Lung (tissue), 17 donors: ENCODE measurements at places on chromosomes 1 and 21. TPM values are rescaled to one million over a fixed set of nuclear protein-coding genes. Genes with fewer than 3 reads are reported as not detected.

DNA sequence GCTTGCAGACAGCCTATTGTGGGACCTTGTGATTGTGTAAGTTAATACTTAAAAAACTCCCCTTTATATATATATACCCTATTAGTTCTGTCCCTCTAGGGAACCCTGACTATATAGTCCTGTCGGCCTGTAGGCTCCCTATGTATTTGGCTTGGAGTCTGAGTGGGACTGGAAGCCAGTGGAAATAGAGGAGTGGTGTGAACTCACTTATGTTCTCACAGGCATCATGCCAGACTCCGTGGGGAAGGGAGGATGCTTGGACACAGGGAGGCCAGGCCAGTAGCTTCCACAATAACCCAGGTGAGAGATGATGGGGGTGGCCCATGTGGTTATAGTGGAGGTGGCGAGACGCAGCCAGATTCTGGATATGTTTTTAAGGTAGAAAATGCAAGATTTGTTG, 136.7 kb upstream of the SYT6 start:
- DNase-seq: peak; percentile 79

GRCh38 chr1:221462345-221462744, 279.5 kb downstream of the DUSP10 start:
- DNase-seq: no peak

DNA sequence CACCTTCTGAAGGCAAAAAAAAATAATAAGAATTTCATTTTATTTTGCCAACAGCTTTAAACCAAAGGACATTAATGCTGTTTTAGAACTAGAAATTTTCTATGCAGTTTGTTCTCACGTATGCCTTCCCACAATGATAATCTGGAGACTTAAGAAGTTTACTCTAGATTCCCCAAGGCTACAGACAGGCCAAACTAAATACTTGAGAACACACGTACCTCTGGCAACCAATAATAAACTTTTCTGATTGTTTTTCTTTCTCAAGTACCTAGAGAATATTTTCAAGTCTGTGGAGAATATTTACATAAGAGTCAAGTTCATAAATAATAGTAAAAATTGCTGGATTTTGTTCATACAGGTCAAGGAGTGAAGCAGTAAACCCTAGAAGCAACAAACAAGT, 15.9 kb downstream of the CLDN8 start:
- peak; percentile 16 for DNase-seq

DNA sequence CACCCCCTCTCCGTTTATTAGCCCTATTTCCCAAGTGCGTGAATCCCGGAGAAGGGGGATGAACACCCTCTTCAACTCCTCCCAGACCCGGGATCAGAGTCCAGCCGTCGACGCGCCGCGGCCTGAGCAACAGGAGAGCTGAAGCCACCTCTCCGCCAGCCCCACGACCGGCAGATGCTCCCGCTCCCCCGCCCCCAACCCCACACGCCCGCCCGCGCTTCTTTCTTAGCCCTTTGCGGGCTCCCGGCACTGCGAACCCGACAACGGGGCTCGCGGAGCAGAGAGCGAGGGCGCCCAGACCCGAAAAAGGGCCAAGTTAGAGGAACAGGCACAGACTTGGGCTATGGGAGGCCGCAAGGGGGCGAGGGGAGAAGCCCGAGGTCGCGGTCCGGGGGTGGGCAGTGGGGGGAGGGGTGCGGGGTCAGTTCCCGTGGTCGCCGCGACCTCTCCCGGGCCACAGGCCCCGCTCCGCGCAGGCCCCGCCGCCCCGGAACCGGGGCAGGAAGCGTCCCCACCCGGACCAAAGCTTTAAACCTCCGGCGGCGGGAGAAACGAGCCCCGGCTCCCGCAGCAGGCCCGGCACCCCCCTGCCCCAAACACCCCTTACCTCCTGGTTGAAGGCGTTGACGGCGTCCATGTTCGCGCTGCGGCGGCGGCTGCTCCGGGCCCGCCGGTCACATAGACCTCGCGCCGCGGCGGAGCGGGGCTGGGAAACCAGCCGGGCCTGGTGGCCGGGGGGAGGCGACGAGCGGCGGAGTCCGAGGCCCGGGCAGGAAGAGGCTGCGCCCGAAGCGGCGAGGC, 662 bp downstream of the SCAF4 start:
- peak; percentile 66 for DNase-seq

CEP85 gene
- 5.4 TPM for polyA plus RNA-seq

DNA sequence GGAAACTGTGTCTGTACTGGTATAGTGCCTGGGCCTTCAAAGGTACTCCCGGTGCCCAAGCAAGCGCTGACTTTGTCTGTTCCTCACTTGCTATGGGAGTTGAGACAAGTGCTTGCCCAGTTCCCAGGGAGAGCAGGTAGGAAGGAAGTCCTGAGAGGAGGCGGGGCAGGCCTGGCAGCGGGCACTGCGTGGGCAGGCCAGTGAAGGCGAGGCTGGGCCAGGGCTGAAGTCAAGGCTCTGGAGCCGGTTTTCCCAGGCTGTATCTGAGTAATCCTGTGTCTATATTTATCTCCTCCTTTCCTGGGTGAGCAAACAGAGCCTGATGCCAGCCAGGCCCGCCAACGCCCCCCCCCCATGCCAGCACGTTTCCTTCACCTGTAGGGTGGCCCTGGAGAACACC, 15.9 kb upstream of the EDN2 start:
- no peak for DNase-seq

- DNase-seq: no peak
Observed at GRCh38 chr1:23798662-23799142, 1.9 kb downstream of the GALE start.

GRCh38 chr1:151711044-151711800, 5.4 kb downstream of the CELF3 start:
- no peak for DNase-seq

- DNase-seq: no peak
Observed at GRCh38 chr1:186996816-186997215, 168.1 kb downstream of the PLA2G4A start.

DNA sequence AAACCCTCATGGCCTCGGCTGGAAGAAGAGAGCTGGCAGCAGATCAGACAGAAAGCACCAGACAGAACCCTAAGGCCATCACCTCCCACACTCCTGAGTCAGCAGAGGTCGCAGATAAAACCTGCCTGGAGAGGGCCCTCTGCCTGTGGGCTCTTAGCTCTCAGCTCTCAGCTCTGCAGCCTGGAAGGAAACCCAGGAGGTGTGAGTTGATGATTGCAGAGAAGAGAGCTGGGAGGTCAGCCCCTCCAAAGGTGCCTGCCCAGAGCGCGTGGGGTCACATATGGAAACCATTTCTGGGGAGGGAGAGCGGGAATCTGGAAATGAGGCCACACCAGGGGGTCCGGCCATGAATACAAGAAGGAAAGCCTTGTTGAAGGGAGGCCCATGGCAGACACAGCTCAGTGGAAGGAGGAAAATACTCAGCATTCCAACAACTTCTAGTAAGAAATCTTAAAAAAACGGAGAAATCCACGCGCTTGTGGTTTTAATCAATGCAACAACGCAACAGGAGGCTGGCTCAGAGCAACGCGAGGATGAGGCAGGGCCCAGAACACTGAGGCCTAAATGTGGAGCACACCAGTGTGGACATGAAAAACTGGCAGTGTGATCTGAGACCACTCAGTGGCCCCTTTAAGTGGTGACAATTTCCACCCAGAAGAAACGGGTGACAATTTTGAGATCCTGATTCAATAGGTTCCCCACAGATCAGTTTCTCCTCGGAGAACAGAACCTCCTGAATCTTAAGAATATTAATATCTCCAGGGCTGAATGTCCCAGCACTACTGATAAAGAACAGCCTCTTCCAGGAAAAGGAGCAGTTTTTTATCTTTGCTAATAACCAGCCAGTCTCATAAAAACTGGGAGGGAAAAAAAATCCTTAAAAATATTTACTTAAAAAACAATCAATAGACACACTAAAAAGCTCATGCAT, 45.7 kb downstream of the PSMG1 start:
- peak; percentile 46 for DNase-seq

TGFB2 gene
- polyA plus RNA-seq: 3.3 TPM

- no peak for DNase-seq
Observed at GRCh38 chr21:46411691-46412090, 47.0 kb upstream of the DIP2A start.

OR6N1 gene
- polyA plus RNA-seq: not detected

- no peak for DNase-seq
Observed at GRCh38 chr1:100862591-100862990, 32.1 kb downstream of the EXTL2 start.

GRCh38 chr1:82114887-82115286, 314.2 kb downstream of the ADGRL2 start:
- DNase-seq: no peak

DNA sequence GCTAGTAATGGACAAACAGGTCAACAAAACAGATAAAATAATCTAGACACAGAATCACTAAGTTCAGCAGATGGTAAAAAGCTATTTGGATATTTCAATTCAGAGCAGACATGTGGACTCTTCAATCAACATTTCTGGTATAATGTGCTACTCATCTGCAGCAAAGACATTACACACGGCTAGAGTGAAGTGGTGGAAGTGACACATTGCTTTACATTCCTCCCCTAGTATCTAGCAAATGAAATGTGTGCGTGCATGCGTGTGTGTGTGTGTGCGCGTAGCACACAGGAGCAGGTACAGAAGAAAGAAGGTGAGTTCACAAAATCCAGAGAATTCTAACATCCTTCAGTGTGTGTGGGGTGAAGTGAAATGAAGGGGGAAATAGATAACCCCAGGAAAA, 8.3 kb downstream of the AHCTF1 start:
- DNase-seq: no peak

GUCA2A gene
- polyA plus RNA-seq: 0.29 TPM

DNA sequence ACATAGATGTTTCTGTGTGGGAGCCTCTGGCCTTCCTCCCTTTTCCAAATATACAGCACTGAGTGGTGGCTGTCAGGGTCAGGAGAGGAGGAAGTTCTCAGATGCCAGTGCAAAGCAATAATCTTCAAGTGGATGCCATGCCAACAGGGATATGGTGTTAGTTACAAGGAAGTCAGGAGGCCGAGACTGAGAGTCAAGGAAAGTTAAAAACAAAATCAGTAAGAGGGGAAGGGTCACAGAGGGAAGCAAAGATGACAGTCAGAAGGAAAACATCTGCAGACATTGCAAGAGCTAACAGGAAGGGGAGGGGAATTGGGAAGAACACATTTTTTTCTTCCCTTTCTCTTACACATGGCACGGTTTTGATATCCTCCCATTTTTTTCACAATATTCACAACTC, 691.4 kb downstream of the ADGRL2 start:
- DNase-seq: no peak

DNA sequence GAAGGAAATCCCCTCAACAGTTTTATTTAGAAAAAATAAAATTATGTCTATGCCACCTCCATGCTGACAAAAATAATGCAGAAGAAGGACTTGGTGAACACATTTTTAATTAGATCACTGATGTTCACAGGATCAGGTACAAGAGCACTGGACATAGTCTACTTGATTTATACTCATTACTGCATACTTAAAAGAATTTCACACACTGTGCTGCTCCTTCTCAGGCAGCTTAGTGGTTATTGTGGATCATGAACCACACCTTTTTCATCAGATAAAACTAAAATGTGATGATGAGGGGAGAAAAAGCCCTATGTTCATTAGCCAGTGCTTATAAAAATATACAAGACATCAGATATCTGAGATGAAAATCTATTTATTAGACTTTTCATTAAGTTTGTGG, 103.3 kb upstream of the DPH5 start:
- DNase-seq: no peak

DNA sequence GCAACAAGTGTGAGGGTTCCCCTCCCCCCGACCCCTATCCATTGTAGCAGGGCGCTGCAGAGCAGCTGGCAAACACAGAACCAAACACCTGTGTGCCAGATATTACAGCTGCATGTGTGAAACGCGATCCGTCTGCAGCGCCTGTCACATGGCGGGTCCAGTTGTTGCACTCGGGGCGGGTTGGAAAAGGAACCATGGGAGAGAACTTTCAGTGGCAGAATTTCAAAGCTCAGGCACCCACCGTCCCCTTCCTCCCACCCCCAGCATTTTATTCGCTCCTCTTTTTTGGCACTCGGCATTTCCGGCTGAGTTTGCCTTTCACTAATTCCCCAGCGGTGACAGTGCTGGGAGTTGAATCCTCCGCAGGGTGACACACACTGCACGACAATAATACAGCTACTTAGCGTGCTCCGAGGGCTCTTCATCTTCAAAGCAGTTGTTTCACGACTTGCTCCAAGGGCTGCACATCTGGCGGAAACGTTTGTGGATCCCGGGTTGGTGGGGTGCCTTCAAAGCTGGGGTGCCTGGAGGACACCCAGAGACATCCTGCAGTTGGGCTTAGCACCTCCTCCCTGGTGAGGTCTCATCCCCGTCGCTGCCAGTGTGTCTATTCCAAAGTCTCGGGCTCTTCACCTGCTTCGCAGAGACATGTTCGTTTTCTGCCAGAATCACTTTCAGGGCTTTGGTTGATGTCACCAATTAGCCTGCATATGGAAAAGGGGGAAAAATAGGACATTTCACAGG, 180.7 kb downstream of the ZBTB18 start:
- peak; percentile 48 for DNase-seq
